ENCODE measurements at places on chromosomes 12 and 14.
A peak's percentile ranks its signal among the peaks of the same experiment; 100 is the strongest.

GRCh38 chr14:55103005-55103640 lies 25.9 kb upstream of the LGALS3 start:
- DNase-seq, result no peak

- DNase-seq, result no peak
Observed at GRCh38 chr14:80585506-80585835, 356.1 kb downstream of the CEP128 start.

DNA sequence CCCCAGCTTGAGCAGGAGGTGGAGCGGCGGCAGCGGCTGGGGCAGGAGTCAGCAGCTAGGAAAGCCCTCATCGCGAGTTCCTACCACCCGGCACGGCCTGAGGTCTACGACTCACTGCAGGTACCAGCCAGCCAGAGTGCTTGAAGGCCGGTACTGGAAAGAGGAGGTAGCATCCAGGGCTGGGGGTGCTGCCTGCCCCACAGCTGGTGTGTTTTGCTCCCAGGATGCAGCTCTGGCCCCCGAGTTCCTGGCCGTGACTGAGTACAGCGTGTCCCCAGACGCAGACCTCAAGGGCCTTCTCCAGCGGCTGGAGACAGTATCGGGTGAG lies 1.6 kb downstream of the OGFOD2 start:
- no peak for DNase-seq

DNA sequence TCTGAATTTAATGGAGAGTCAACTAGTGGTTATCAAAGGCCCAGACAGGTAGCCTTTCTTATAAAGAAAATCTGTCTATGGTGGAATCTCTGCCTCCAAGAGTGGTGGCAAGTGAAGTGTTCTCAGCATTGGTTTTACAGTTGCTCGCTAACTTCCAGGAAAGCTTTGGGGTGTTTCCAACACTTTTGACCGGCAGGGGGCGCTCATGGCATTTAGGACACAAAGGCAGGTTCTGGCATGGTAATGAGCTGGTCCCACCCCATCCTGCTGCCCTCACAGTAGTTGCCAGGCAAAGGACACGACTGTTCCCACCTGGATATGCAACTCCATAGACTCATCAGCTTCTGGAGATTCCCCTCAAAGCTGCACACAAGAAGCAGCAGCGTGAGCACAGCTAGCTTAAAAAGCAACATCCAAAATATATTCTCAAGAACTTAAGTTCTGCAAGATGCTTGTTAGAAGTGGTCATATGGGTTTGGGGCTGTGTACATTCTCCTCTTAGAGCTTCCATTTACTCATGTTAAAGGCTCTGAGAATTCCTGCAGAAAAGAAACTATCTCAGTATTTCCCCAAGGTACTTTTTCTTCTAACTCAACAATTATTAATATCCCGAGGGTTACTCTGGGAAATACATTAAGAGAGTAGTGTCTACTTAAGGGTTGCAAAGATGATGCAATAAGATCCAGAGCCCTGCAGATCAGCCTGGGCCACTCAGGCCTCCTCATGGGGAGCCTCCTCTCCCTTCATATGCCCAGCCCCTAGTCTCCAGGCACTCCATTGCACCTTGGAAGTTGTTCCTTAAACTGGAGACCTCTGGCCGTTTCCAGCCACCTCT lies 14.8 kb downstream of the PROX2 start:
- DNase-seq, result peak; percentile 95

DNA sequence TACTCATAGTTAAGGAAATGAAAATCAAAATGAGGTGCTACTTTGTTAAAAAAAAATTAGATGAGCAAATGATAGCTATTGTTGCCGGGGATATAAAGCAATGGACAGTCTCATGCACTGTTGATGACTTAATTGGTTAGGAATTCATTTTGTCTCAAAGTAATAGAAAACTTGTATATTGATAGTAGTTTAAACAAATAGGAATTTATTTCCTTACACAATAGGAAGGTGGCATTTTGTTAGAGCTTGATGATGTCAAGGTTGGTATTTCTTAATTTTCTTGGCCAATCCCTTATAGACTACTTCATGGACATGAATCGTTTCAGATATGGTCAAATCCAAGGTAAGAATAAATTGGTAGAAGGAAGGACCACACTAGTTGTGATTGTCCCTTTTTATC lies 7.8 kb downstream of the PRPF39 start:
- no peak for DNase-seq

- DNase-seq, result peak; percentile 5
Observed at GRCh38 chr12:52208424-52209165, 16.8 kb upstream of the KRT80 start.

DNA sequence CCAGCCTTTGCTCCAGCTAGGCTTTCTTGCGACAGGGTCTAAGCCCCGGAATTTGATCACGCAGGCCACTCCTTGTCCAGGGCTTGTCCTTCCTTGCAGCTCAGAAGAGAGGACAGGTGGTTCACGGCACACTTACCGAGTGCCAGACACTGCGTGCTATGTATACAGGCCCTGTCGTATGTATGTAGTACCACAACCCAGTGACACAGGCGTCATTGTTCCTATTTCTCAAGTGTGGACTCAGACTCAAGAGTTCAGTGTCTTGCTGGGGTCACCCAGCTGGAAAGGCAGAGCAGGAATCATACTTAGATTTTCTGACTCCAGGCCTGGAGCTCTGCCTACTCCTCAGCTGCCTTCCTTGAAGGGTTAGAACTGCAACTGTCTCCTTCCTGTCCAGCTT lies 153.9 kb downstream of the SMOC1 start:
- peak; percentile 12 for DNase-seq

- no peak for DNase-seq
Observed at GRCh38 chr14:20684662-20685456, 499 bp downstream of the RNASE4 start.

GRCh38 chr12:78793491-78793890 lies 71.1 kb upstream of the SYT1 start:
- DNase-seq, result no peak

DNA sequence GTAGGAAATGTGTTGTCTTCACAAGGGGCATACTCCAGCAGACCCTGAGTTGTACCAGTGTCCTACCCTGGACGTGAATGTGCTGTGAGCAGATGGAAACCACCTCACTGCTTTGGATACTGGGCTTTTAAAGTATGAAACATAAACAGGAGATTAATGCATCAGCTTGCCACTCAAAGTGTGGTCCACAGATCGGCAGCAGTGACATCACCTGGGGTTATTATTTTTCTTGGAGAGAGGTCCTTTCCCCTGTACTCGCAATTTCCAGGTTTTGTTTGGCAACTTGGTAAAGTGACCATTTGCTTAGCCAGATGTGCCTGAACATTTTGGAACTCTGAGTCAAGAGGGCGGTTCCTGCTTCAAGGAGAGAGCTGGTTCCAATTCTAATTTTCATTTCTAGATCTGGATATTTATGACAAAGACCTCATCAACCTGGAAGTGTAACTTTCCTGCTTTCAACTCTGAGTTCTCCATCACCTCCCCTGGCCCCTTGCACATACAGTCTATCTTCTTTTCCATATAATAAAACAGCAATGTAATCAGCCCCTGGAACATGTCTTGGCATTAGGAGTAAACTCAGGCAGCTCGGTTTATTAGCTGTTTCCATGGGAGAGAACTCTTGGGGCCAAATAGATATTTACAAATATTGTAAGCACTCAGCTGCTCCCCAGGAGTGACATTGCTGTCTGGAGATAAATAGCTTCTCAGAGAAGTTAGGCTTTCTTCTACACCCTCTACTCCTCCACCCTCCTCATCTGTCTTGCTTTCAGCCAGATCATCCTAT lies 237.0 kb upstream of the TBX3 start:
- DNase-seq, result no peak

- DNase-seq, result no peak
Observed at GRCh38 chr12:112980491-112981158, 2.3 kb downstream of the OAS2 start.

GRCh38 chr14:56004323-56004722 lies 113.9 kb upstream of the PELI2 start:
- no peak for DNase-seq

- no peak for DNase-seq
Observed at GRCh38 chr14:33359288-33359881, 420.7 kb downstream of the NPAS3 start.

DNA sequence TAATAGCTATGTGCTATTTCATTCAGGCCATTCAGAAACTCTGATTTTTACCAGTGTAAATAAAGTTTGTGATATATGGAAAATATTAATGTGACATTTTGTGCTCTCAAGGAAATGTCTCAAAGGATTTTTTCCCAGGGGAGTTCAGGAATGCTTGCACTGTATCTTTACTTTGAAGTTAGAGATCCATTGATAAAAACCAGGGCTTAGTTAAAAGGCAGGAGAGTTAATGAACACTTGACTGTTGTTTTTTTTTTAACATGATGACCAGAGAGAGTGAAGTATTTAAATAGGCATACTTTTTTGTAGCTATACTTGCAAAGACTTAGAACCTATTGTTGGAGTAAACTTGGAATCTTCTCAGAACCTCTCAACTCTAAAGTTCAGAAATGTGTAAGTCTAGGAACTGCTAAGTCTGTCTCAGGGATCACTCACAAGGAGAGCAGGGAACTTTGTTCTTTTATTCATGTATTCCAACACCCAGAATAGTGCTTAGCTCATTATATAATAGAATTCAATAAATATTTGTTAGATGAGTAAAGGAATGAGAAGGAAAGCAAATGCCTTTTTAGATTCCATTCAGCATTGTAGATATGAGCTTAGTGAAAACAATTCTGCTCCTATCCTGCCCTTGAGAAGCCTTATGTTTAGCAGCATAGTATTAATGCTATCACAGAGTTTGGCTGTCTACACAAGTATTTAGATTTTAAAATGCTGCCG lies 117.5 kb downstream of the DAAM1 start:
- DNase-seq, result no peak

- no peak for DNase-seq
Observed at GRCh38 chr14:96914571-96915128, 117.5 kb downstream of the VRK1 start.

GRCh38 chr12:111437816-111438454 lies 32.2 kb downstream of the SH2B3 start:
- DNase-seq, result peak; percentile 84

GRCh38 chr14:81981307-81981675 lies 447.6 kb upstream of the SEL1L start:
- no peak for DNase-seq

GRCh38 chr14:89304972-89305703 lies 111.9 kb downstream of the FOXN3 start:
- peak; percentile 77 for DNase-seq

GRCh38 chr14:105849933-105850626 lies 323.7 kb downstream of the TMEM121 start:
- no peak for DNase-seq

DNA sequence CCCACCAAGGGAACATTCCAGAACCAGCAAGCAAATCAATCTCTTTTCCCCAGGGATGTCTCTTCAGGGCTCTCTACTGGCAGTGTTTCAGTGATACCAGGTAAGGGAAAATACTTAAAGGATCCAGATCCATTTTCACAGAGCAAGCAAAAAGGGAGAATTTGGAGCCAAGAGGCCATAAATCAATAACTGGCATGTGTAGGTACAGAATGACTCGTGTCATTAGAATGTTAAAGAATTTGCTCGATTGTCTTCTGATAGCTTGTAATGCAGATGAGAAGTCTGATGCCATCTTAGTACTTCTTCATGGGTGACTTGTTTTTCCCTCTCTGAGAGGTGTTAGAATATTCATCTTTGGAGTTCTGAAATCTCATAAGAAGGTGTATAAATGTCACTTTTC lies 242.9 kb downstream of the KTN1 start:
- DNase-seq, result no peak

GRCh38 chr12:115755725-115756085 lies 521.8 kb downstream of the MED13L start:
- DNase-seq, result no peak

DNA sequence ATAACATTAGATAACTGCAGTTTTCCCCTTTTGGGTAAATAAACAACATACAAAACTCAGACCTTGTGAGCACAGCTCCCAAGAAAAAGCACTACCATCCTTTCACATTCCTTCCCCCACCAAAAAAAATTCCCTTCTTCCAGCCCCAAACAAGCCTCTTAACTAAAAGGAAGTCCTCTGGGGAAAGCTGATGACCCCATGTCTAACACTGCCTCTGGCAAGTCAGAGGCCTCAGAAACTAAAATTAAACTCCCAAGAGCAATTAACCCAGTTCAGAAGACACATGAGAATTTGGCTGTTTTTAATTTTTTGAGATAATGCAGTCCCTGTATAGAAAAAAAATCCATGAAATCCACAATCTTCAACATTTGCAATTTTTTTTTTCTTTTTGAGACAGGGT lies 127.7 kb downstream of the SPTSSA start:
- no peak for DNase-seq

DNA sequence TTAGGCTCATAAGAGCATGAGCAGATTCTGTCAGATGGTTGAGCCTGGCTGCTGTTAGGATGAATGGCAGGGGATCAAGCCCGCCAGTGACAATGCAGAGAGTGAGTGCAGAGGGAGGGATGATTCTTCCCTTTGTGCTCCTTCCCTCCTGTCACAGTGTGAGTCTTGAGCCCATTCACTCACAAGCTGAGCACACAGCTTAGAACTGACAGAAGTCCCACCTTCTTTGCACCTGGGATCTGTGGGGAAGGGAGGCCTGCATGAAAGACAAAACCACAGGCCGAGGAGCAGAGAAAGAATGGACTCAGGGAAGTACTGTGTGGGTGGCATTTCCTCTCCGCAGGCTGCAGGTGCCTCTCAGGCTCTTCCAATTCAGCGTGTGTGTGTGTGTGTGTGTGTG lies 160.6 kb downstream of the KCNA5 start:
- DNase-seq, result no peak

DNA sequence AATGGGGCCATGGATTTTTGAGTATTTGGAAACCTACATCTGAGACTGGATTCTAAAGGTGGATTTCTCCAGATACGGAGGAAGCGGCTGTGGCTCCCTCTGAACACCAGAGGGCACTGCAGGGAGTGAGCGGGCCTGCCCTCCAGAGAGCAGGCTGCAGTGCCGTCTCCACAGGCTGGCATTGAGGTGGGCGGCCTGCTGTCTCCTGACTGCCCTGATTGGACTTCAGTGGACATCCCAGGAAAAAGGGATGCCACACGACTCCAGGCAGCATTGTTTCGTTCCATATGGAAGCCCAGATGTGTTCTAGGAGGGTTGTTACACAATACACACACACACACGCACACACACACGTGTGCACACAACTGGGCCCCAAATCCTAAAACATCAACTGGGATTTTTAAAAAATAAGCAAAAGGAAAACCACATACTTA lies 20.9 kb upstream of the ANO2 start:
- DNase-seq, result no peak

DNA sequence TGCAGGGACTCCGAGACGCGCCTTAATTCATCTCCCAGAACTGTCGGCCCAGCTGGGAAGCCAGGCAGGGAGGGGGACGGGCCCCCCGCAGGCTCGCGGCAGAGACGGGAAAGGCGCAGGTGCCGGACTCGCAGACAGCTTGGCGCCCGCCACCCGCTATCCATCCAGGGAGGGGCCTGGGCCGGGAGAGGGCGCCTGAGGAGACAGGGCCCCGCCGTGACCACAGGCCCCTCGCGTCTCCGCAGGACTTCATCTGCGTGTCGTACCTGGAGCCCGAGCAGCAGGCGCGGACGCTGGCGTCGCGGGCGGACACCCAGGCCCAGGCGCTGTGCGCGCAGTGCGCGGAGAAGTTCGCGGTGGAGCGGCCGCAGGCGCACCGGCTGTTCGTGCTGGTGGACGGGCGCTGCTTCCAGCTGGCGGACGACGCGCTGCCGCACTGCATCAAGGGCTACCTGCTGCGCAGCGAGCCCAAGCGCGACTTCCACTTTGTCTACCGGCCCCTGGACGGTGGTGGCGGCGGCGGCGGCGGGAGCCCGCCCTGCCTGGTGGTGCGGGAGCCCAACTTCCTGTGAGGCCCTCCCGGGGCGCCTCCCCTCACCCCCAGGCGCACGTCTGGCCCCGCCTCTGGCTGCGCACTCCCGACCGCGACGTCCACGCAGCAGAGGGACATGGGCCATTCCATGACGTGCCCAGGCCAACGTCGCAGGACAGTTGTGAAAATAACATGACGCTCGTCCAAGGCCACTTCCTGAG lies 60.6 kb downstream of the LGMN start:
- no peak for DNase-seq

Measured in ascending aorta (tissue), 2 donors.